ENCODE measurements at places on chromosomes 5 and 9.

- no peak for DNase-seq
Observed at GRCh38 chr5:181114284-181114843, 16.6 kb downstream of the OR2V1 start.

DNA sequence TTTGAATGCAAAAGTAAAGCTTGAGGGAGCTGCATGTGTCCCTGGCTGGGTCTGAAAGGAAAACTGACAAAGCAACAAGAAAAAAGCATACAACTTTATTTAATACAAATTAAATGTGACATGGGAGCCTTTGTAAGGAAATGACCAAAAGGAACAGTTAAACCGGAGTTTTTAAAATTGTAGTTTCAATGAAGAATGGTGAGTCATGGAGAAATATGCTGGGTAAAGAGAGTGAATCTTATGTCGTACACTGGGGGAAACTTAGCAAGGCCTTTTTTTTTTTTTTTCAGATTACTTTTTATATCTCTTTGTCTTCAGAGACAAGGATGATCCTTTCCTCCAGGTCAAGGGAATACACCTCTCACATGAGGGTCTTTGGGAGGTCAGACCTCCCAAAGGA lies 50.1 kb upstream of the FBXL17 start:
- DNase-seq, result no peak

DNA sequence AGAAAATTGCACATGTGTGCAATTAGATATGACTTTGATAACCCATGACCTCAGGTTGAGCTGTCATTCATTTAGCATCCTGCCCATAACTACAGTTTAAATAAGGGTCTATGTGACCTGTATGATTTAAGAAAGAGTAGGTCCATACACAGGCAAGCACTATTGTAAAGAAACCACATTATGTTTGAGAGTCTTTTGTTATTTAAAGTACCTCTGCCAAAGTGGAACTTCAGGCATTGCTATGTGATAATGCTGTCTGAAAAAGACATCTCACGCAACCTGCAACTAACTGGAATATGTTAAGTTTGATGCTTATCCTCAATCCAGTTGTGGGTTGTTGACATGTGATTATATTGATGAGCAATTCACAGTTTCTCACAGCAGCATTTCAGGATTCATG lies 317.0 kb downstream of the TMEM161B start:
- DNase-seq, result no peak

DNA sequence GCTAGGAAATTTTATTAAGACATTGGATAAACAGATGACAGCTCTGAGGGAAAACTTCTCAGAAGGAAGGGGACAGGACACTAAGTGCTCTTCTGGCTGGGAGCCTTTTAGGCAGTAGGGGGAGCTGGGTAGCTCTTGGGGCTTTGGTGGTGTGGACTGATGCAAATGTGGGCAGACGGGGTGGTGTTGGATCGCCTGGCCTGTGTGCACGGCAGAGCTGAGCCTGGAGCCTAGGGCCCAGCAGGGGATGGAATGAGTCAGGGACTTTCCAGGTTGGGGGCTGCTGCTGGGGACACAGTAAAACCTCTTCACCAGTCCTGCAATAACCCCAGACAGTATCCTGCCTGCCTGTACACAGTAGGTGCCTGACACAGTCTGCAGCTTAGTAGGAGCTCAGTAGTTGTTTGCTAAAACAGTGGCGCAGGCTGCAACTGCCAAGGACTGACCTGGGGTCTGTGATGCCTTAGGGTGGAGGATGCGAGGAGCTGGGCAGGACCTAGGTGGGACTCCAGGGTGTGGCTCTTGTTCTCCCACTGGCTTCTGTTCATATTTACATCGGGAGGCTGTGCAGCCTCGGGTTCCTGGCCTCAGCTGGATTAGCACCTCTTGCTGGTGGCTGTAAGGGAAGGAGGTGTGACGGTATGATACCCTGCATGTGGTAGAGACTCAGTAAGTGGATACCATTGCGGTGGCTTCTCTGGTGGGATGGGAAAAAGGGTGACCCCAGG lies 83.8 kb downstream of the DAB2IP start:
- no peak for DNase-seq

DNA sequence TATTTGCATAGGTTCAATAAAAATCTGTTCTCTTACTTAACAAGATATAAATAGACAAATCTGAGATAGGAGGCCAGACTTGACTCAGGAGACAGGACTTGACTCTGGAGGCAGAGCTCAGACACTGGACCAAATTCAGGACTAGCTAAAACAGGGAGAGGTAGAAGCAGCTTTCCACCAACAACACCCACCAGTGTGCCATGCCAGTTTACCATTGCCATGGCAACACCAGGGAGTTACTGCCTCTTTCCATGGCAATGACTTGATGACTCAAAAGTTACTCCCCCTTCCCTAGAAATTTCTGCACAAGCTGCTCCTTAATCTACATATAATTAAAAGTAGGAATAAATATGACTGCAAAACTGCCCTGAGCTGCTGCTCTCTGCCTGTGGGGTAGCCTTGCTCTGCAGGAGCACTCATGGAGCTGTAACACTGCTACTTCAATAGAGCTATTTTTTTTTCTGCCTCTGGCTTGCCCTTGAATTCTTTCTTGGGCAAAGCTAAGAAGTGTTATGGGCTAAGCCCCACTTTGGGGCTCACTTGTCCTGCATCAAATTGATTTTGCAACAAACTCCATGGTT lies 473.0 kb downstream of the PLK2 start:
- DNase-seq, result peak; percentile 39

DNA sequence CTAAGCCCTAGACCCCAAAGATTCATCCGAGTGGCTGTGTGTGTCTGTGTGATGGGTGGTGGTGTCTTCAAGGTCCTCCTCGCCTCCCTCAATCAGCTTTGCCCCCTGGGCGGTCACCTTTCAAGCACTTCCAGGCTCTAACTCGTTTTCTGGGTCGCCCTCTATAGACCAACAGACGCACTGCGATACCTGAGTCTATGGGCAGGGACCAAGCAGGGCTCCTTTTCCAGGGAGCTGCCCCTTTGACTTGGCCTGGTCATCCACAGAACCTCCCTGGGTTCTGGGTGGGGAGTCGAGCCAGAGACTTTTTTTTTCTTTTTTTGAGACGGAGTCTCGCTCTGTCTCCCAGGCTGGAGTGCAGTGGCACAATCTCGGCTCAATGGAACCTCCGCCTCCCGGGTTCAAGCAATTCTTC lies 1.1 kb downstream of the SLC27A4 start:
- peak; percentile 54 for DNase-seq

DNA sequence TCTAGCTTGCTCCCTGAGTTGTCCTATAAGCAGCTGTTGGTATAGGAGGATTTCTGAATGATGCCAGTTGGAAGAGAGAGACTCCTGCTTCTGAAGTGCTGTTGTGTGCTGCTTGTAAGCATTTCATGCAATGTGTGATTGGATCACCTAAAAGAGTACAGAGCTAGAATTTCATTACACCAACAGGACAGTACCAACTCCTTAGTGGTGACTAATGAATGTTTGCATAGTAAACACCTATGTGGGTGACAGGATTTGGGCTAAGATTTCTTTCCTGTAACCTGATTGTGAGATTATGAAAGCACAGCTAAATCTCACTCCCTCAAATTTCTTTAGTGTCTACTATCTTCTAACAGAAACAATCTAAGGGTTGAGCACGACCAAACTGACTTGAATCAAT lies 67.0 kb downstream of the GCNT1 start:
- DNase-seq, result no peak

DNA sequence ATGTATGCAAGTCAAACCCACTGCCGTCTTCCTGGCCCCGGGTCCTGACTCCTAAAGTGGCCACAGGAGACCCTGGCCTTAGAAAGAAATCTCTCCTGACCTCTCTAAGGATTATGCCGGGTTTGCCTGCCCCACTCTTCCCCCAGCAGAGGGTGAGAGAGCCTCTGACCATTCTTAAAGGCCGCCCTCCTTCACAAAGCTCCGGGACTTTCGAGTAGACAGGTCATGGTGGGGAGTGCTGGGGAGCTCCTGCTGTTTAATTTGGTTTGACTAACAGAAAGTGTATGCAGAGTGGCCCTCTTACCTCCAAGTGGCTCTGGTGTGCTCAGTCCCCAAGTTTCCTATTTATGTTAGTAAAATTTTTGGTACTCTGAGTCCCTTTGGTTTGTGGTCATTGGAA lies 111.8 kb downstream of the LRRC70 start:
- no peak for DNase-seq

DNA sequence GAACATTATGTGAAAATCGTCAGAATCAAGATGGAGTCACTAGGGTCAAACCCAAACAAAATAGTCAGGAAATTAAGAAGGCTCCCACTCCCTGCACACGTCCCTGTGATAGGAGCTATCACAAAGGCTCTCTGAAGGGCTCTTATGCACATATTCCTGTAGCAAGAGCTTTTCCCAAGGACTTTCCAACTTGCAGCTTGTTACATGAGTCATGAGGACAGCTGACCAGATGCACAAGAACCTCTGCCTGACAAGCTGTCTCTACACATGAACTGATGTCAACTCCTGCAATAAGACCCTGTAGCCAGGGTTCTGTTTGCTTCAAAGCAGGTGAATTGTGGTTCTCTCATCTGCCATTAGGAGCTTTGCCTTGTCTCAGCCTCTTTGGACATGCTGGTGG lies 122.4 kb downstream of the OLFM1 start:
- DNase-seq, result no peak

GRCh38 chr5:1374679-1375055 lies 29.8 kb upstream of the CLPTM1L start:
- DNase-seq, result no peak

DNA sequence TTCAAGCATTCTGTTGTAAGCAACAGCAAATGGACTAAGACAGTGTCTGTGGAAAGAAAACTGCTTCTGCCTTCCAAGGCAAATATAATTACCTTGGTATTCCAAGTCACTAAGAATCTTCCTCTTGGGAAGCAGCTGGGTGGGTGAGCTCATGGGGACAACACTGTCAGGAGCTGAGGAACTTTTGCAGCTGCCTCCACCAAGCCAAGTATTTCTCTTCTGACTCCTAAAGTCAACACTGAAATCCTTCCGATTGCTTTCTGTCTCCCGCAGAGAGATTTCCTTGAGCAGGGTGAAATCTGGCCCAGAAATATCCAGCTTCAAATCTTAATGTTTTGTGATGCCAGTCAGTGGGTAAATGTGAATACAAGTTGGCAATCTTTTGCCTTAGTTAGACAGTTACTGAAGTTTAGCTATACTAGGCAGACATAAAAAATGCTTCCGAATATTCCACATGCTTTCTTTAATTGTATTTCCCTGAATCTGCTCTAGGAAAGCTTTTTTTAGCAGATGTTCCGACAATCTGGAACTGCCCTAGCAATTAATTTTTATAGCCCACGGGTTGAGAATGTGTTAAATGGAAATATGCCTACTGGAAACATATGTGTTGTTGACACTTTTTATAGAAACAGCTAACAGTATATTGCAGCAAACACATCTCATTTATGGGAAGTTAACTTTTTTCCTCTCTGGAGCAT lies 369.9 kb upstream of the DAB2 start:
- DNase-seq, result peak; percentile 31

- no peak for DNase-seq
Observed at GRCh38 chr9:93586290-93587057, 10.1 kb downstream of the PHF2 start.

DNA sequence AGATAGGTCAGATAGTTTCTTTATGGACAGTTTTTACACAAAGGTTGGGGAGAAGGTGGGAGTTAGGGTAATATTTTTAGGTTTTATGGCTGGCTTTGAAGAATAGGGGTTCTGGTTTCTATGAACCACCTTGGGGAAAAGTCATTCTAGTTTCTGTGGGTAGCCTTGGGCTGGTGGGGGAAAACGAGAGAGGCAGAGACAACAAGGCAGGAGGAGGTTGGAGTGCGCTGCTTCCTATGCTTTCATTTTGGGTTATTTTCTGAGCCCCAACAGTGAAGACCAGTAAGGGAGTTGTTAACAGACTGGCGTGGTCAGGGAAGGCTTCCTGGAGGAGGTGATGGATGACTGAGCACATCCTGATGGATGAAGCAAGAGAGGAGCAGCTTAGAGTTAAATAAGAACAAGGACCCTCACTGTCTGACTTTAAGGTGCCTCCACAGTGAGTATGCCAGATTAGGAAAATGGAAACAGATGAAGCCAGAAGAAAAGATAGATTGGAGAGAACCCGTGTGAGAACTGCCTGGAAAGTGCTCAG lies 81.9 kb downstream of the PDZD2 start:
- no peak for DNase-seq

DNA sequence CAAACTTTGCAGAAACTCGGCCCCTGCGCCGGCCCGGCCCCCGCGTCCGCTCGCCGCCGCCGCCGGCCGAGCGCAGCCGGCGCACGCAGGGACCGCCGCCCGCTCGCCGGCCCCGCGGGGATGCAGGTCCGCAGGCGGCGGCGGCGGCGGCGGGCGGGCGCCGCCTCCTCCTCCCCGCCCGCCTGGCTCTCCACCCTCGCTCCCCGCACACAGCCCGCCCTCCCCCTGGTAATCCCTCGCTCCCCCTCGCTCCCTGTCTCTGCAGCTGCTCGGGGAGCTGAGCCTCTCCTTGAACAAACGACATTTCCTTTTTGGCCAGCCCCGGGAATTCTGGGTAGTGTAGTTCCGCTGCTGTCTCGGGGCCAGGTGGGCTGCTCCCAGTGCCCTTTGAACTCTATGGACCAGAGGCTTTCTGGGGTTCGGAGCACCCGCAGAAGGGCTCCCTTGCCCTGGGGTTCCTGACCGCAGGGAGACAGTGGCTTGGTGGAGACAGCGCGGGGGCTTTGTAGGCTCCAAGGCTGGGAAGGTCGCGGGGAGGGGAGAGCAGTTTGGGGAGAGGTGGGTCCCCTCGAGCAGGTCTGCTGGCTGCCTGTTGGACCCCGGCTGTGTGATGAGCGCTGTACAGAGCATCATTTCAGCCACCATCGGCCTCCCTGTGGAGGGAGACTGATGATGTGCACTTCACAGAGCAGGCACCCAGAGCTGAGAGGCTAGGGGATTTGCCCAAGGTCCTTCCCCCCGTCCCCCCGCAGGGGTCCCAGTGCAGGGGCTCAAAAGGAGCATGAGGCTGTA lies 1.8 kb upstream of the FAM78A start:
- DNase-seq, result peak; percentile 93

GRCh38 chr9:98007251-98007928 lies 24.2 kb downstream of the ANP32B start:
- DNase-seq, result no peak

DNA sequence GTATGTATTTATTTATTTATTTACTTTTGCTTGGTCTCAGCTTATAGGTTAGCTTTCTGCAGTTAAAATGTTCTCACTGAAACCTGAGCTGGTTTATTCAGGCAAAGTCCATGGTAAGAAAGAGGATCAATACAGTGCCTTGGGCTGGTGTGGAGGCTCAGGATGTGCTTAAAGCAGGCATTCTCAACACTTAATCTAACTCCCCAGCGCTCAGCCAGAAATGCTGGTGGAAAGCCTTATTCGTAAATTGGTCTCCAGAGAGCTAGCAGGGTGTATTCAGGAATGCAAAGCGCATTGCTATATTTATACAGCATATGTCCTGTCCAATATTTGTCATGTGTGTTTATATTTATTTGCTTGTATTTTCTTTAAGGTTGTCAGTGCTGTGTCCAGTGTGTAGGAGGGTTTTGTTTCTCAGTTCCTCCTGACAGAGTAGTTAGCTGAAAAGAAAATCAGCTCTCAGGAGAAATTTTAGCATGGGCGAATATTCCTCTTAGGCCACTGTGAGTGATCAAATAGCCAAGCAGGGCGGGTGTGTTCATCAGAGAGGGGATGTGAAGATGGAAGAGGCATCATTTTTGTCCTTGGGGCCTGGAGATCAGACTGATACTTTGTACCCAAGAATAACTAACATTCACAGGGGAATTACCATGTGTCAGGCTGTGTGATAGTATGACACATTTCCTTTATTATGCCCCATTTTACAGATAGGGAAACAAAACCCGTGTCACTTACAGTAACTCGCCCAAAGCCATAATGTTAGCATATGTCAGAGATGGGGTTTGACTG lies 65.8 kb downstream of the DOCK2 start:
- DNase-seq, result no peak

Data from femur (tissue), 1 donor.